Liver (tissue), 10 donors: ENCODE measurements at places on chromosomes 7 and 10.

GRCh38 chr7:116138202-116138801, 72.0 kb upstream of the TES start:
- H3K4me3 ChIP-seq: no peak overlapping the region
- no peak overlapping the region for H3K27ac ChIP-seq
- H3K27me3 ChIP-seq: no peaks in the 10 kb centered on the region
- no peaks in the 10 kb centered on the region for H3K4me1 ChIP-seq
- DNase-seq: no peak

DNA sequence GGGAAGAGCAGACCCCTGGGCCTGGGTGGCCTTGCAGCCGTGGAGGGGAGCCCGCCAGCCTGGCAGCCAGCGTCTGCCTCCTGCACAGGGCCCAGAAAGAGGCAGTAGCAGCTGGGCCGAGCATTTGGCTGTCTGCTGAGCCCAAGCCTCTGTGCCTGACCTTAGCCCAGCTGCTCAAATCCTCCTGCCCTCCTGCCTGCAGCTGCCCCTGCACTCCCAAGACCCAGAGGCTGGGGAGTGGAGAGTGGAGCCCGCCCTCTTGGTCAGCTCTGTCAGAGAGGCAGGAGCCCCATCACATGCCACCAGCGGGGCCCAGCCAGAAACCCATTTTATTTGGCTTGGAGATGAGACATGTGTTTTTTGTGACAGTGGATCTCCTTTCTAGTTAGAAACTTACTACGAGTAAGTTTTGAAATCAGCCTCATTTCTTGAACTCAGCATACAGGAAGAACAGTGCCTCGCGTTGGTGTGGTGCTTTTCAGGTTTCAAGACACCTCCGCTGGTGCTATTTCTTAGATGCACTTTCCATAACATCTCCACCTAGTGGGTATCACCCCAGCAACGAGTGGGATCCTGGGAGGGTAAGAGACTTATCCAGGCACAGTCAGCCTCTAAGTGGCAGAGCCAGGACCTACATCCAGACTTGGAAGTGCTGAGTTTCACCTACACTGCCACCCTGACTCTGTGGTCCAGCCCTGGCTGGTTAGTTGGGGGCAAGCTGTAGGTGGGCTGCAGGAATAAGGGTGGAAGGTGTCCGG, 477.1 kb downstream of the RPS24 start:
- H3K36me3 ChIP-seq: no peaks in the 10 kb centered on the region
- no peaks in the 10 kb centered on the region for H3K27me3 ChIP-seq
- H3K4me3 ChIP-seq: no peak overlapping the region
- DNase-seq: peak; percentile 6

DNA sequence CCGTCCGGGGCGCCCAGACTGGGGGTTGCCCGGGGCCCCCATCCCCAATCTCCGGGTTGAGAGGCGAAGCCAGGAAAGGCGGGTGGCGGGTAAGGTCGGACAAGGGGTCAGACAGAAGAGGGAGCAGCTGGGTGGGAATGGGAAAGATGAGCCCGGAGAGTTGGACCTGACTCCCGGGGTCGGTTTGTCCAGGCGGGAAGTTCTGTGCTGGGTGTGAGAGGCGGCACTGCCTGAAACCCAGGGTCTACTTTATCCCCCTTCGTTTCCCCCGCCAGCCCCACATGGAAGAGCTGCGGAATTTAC, 675 bp downstream of the SLC4A2 start:
- no peaks in the 10 kb centered on the region for H3K27me3 ChIP-seq
- peaks cover 4% of the 10 kb centered on the region for H3K36me3 ChIP-seq
- peak overlapping the region; percentile 89 for H3K27ac ChIP-seq
- DNase-seq: no peak
- peaks cover 38% of the 10 kb centered on the region for H3K4me1 ChIP-seq

DNA sequence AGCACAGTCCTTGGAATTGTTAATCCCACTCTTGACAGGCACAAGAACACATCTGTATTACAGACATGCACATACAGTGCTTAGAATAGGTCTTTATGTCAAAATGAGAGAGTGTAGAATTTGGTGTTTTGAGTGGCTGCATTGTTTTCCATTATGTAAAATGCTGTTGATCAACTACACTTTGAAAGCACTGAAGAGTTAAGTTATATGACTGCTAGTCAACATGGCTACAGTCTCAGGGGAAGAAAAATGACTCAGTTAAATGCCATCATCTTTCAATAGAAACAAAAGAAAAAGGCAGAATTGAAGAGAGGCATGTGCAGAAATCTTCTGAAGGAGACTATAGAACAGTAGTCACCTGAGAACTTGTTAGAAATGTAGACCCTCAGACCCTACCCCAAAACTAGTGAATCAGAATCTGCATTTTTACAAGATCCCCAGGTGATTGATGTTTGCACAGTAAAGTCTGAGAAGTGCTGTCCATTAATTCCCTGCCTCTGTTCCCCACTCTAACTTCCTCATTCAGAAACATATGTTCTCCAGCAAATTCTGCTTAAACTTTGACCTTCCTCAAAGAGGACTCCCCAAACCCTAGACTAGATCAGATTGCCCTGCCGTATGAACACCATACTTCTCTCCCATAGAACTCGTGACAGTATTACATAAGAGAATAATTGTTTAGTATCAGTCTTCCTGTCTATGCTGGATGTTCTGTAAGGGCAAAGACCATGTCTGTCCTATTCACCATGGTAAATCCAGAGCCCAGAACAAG, 16.0 kb downstream of the SND1 start:
- H3K36me3 ChIP-seq: peaks cover 6% of the 10 kb centered on the region
- no peak overlapping the region for H3K27ac ChIP-seq
- no peak overlapping the region for H3K4me3 ChIP-seq
- no peaks in the 10 kb centered on the region for H3K27me3 ChIP-seq
- DNase-seq: no peak

DNA sequence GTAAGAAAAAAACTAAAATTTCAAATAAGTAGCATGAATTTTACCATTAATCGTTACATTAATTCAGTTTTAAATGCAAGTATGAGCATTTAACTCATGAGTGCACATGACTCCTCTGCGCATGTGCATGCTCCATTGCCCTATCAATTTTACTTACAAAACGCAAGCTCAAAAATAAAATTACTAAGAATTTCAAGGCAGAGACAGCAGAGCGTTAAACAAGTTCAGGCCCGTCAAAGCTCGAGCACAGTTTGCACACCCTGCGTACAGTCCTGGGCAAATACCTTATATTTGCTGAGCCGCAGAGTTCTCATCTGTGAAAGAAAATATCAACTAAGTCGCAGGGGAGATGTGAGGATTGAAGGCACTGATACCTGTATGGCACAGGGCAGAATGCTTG, 373.6 kb downstream of the BBS9 start:
- no peak overlapping the region for H3K27ac ChIP-seq
- H3K4me3 ChIP-seq: no peak overlapping the region
- DNase-seq: no peak
- H3K4me1 ChIP-seq: no peaks in the 10 kb centered on the region
- H3K36me3 ChIP-seq: no peaks in the 10 kb centered on the region
- H3K27me3 ChIP-seq: no peaks in the 10 kb centered on the region

GRCh38 chr10:27504808-27505460, 830 bp downstream of the RAB18 start:
- H3K4me1 ChIP-seq: peaks cover 7% of the 10 kb centered on the region
- H3K27me3 ChIP-seq: no peaks in the 10 kb centered on the region
- H3K4me3 ChIP-seq: peak overlapping the region; percentile 90
- H3K27ac ChIP-seq: peak overlapping the region; percentile 90
- no peaks in the 10 kb centered on the region for H3K36me3 ChIP-seq

GRCh38 chr7:48365010-48365409, 193.8 kb downstream of the ABCA13 start:
- no peaks in the 10 kb centered on the region for H3K27me3 ChIP-seq
- H3K4me3 ChIP-seq: no peak overlapping the region
- no peak overlapping the region for H3K27ac ChIP-seq
- DNase-seq: no peak

DNA sequence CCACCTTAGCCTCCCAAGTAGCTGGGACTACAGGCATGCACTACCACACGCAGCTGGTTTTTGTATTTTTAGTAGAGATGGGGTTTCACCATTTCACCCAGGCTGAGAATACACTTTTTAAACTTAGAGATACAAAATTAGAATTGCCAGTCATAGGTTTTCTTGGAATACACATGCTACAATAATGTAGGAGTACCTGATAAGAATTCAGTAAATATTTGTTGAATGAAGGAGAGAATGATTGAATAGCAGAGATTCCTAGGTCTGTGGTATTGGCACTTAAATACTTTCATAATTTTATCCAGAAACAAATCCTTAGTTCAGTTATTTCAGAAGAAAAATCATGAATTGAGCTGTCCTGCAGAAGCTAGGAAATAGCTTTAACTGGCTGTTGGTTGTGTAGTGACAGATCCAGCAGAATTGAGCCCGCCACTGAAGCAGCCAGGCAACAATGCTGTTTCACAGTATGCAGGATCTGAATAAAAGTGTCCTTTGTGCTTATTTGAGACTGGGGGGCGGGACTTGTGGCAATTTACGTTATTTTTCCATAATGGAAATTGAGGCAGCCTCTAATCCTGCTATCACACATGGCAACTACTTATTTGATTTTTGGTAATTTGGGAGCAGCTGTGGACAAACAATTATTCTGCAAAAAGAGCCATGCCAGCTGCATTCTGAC, 31.5 kb downstream of the NRF1 start:
- H3K4me3 ChIP-seq: no peak overlapping the region
- no peaks in the 10 kb centered on the region for H3K36me3 ChIP-seq
- no peak overlapping the region for H3K27ac ChIP-seq
- no peaks in the 10 kb centered on the region for H3K4me1 ChIP-seq
